ENCODE measurements at places on chromosomes 4 and X. TPM values are rescaled to one million over a fixed set of nuclear protein-coding genes. Genes with fewer than 3 reads are reported as not detected.

Gene ZNF630
- total RNA-seq = 2.4 TPM

DNA sequence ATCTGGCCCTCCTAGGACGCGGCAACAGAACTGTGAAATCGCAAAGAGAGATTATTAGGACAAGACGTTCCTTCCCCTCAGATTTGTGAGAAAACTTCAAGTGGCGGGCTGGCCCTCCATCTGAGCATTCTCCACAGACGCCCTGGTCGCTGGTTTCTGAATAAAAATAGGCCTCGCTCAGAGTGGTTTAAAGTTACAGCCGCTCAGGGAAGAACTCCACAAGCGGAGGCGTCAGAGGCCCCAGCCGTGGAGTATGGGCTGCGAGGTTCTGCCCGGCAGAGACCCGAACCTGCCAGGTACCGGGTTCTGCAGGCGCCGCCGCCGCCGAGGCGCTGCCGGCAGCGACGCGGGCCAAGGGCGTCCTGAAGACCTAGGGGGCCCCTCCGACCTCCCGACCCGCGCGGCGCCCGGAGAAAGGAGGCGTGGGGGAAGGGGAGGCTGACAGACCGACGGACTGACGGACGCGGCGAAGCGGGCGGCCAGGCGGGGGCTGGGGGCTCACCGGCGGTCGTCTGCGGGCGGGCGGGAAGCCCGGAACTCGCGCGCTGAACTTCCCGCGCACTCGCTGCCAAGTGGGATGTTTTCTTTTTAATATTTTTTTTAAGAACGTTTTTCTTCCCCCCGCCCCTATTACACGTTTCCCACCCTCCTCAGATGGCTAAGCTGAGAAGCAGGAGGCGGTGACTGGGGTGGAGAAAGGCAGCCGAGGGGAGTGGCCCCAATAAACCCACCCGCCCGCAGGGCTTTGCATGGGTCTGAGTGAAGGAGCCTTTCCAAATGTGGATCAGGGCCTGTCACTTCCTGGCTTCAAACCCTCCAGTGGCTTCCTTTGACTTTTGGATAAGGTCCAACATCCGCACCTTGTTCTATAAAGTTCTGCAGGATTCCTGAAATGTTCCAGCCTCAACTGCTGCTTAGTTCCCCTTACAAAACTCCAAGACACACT is at the start of gene PABPC4L:
Gene PABPC4L (minus strand): TSS at position 574 of the 946 bp plus-strand sequence. CDS start 770 bp downstream, outside the sequence.
- no peak for DNase-seq

DNA sequence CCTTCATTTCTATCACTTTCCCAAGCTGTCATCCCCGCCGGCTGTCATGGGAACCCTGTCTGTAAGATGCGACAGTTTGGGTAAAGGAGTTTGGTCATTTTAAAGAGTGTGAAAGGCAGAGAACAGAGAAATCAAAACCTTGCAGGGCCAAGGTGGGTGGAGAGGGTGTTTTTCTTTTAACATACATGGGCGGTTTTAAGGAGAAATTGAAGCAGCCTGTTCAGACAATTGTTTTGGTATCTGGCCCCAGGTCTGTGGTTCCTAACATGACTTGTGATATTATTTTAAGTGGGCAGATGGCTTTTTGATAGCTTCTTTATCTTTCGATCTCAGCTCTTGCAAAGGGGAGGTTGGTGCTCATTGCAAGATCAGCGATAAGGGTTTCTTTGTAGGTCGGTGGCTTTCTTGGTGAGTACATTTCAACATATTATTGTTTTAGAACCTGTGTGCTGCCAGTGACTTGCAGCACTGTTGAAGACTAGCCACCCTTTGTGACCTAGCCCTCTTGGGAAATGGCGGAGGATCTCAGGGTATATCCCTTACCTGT is 3.7 kb downstream of the PPP1R3F start:
- no peak for DNase-seq

- DNase-seq = no peak
Observed at GRCh38 chr4:182301736-182302135, 58.5 kb downstream of the TENM3 start.

Gene CCDC120
- total RNA-seq = 1.4 TPM

Gene TMPRSS11F
- total RNA-seq = not detected

DNA sequence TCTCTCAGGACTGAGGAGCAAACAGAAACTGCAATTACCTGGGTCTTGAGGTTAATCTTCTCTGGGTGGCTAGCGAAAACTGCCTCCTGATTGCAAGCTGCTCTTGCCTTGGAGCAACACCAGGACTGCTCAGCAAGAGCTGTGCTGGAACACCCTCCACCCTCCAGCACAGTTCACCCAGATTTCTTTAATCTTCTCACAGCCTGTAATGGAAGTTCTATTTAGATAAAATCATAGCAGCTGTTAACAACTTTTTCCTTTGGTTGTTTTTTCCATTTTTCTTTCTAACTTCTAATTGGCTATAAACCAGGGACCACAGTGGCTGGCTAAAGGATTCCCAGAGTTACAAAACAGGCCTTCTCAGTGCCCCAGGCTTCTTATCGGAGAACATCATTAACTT is 36.3 kb downstream of the OPHN1 start:
- no peak for DNase-seq

GRCh38 chr4:105600951-105601350 is 48.5 kb downstream of the ARHGEF38 start:
- no peak for DNase-seq

- no peak for DNase-seq
Observed at GRCh38 chrX:109672239-109672638, 47.3 kb upstream of the KCNE5 start.

DNA sequence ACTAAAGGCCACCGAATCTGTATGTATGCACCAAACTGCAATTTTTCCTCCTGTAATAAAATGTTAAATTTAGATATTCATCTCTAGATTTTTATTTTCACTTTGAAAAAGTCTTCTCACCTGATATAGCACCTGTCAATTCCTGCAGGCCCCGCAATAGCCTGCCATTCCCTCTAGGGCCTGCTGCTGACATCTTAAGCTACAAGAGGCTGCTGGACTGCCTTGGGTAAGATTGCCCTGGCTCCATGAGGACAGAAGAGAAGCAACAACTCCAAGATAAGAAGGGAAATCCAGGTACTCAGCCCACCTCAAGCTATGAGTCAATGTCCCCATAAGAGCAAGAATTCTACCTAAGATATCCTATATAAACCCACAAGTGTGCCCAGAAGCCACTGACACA is 230.2 kb upstream of the AGTR2 start:
- DNase-seq = no peak

DNA sequence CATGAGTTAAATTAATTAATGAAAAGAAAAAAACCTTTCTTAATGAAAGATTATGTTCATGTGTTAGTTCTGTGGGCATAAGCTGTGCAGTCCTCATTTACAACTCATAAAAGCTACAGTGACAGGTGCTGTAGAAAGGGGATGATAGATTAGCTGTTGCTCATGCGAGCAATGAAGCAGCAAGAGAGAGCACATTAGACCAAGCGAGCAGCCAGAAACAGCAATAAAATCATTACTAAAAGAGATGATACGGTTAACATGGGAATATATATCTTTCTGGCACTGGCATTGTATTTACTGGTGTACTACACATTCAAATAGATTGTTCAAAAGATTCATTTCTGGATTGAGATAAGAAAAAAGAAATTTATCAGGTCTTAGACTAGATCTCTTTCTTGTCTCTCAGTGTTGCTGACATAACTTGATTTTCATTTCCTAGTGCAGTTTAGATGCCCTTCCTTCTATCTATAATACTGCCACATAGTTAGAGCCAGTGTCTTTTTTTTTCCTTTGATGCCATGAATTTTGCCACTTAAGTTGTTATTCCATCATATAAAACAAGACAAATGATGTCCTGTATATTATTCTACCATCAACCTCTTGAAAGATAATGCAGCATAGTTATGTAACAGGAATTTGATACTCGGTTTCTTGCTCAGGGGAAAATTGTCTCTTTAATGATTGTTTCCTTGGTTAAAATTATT is 164.6 kb downstream of the BANK1 start:
- no peak for DNase-seq

- no peak for DNase-seq
Observed at GRCh38 chrX:66919280-66919832, 280.5 kb upstream of the EDA2R start.

DNA sequence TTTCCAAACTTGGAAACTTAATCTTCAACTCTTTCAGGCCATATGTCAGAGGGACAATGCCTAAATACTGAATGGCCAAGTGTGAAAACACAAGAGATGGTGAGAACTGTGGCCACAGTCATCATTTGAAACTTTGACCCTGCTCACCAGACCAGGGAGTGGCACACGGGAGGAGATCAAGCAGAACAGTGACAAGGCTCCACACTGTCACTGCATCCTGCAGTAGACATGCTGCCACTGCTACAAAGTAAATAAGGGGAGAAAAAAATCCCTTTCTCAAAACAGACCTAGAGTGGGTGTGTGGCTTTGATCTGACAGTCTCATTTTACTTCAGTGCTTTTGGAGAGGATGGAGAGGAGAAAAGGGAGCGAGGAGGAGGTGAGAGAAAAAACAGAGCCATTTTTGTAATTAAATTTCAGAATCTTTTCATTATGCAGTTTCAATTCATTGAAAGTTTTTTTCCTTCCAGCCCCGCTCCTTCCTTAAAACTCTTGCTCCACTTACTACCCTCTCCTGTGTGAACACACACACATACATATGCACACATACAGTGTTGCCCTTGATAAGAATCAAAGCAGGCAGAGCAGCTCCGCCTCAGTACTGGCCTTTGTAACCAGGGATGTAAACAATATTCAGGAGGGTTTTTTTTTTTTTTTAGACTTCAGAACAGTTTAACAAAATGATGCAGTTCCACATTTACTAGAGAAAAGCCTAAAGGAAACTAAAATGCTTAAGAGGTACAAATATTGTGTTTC is 34.4 kb downstream of the NEXMIF start:
- DNase-seq = no peak

- no peak for DNase-seq
Observed at GRCh38 chrX:9614016-9614415, 149.2 kb downstream of the TBL1X start.

GRCh38 chrX:154399527-154400368 is 1.6 kb downstream of the RPL10 start:
- no peak for DNase-seq

Gene C4orf51
- not detected for total RNA-seq

GRCh38 chr4:90198086-90198847 is 71.1 kb downstream of the CCSER1 start:
- DNase-seq = no peak

GRCh38 chr4:151835467-151835866 is 74.7 kb upstream of the GATB start:
- no peak for DNase-seq

DNA sequence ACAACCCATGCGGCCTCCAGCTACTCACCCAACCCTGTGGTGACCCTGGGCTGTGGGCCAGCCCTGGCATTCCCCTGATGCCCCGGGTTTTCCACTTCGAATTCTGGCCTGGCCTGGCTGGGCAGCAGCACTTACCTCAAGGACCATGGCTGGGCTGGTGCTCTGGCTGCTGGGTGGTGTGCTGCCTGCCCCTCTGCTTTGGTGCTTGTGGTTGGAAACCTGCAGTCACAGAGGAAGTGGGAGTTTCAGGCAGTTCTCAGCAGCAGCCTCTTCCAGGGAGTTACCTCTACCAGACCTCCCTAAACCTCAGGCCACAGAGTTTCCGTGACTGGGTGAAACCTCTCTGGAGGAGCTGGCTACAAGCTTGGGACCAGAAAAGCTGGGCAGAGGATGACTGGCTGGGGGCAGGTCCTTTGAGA is at the start of gene CXCR3:
Gene CXCR3 (minus strand): TSS at position 209 of the 419 bp plus-strand sequence. CDS start 62 bp downstream, at position 147.
- no peak for DNase-seq

GRCh38 chr4:166169111-166169510 is 296.1 kb downstream of the TLL1 start:
- no peak for DNase-seq

Gene ZCCHC18
- total RNA-seq = 0.22 TPM

DNA sequence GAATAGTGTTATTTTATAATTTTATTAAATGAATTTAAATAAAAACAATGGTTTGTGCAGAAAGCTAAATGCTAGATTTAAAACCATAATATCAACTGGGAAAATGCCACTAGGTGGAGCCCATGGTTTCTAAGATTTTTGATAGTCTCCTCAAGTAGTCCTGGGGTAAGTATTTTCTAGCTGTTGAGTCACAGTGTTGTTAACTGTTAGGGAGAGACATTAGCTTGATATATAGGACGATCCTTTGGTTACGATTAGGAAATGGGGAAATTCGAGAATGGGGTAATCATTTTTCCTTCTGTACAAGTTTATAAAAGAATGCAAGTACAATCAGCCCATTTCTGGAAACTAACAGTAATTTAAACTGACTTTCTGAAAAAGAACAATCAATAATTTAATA is 378.4 kb downstream of the ANKRD50 start:
- DNase-seq = no peak

DNA sequence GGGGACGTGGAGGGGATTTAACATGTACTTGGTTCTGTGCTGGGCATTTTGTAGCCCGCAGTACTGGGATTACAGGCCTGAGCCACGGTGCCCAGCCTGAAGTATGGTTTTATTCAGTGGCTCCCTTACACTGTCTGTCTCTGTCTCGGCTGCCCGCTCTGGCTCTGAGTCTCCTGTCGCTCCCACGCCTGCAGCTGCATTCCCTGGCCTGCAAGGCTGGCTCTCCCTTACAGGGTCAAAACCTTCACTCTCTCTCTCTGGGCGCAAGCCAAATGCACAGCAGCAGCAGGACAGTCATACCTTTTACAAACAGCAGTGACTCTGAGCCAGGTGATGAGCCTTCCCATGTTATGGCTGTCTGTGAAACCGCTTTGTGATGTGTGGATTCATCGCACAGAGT is 72.1 kb downstream of the HTRA3 start:
- DNase-seq = no peak

- no peak for DNase-seq
Observed at GRCh38 chr4:145347684-145348083, 134.0 kb upstream of the SMAD1 start.

DNA sequence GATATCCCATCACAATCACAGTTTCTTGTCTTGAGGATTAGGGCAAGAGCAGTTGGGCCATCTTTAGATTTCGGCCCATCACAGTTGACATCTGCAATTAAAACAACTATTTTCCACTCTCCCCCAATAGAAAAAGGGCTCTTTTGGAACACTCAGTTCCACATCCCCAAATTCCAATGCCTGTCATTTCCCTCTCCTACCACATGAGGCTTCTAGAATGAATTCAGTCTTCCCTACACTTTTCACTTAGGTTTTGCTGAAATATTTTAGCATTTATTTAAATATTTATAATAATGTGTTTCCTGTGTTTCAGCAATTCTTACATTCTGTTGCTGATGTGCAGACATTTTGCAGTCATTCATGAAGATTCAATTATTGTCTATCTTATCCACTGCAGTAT is 118.4 kb downstream of the COX18 start:
- no peak for DNase-seq
